Right ventricle myocardium inferior (tissue), 1 donor: ENCODE measurements at places on chromosomes 3 and 15. TPM values are rescaled to one million over a fixed set of nuclear protein-coding genes. Genes with fewer than 3 reads are reported as not detected.

GRCh38 chr15:39828374-39828931 lies 45.8 kb upstream of the FSIP1 start:
- DNase-seq: no peak

- DNase-seq: no peak
Measured at GRCh38 chr15:59304034-59304795, 68.5 kb downstream of the MYO1E start.

DNA sequence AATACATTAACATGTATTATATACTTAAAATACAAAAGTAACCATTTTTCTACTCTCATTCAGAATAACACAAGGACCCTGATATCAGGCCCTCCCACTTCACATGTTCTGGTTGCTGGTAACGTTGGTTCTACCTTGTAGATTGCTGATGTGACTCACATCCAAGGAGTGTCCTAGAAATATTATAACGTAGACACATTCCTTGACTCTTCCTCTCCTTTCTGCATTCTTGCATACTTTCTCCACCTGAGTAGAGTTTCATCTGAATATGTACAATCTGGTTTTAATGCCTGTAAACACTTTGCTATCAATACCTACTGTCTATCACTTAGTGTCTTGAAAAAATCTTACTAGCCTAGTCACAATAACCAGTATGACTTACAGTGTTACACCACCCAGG lies 35.0 kb upstream of the NEDD4 start:
- DNase-seq: no peak

DNA sequence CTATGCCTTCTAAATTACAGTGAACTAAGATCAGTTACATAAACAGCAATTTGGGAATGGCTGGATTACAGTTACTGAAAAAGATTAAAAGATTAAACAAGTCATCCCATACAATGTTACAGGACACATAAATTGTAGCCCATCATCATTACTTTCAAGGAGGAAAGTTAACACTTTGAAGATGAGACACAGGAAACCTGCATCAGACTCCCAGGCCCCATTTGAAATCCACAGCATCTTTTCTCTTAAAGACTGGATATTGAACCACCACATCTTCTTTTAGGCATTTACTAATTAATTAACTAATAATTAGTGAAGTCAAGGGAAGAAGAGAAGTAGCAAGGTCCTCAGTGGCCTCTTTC lies 170.2 kb downstream of the PLCL2 start:
- DNase-seq: no peak

DNA sequence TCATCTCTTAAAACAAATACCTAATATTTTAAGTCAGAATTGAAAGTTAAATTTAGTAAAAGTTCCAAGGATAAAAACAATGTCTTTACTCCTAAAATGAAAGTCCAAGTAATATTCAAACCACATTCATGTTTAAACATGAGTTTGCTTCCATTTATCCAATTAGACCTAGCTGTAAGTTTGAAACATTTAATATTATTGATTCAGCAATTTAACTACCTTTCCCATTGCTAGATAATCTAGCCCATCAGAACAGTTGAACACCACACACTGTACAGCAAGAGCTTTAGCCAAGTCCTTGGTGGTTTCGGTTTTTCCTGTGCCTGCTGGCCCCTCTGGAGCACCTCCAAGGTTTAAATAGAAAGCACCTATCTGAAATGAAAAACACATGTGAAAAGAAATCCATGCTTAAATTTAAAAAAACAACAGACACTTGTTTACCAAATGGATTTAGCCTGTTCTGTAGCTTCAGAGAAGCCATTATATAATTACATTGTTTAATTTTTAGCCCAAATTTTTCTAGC lies 97.8 kb downstream of the DNAH12 start:
- no peak for DNase-seq

DNA sequence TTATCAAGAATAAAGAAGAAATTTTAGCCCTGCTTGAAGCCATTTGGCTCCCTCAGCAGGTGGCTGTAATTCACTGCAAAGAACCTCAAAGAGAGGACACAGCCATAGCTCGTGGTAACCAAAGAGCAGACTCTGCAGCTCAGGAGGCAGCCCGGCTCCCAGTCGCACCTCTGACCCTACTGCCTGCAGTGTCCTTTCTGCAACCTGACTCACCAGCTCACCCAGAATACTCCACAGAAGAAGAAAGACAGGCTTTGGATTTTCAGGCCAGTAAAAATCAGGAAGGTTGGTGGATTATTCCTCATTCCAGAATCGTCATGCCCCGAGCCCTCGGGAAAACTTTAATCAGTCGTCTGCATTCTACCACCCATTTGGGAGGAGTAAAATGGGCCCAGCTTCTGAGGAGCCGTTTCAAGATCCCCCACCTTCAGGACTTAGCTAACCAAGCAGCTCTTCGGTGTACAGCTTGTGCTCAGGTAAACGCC lies 38.6 kb downstream of the ZBTB11 start:
- no peak for DNase-seq

DNA sequence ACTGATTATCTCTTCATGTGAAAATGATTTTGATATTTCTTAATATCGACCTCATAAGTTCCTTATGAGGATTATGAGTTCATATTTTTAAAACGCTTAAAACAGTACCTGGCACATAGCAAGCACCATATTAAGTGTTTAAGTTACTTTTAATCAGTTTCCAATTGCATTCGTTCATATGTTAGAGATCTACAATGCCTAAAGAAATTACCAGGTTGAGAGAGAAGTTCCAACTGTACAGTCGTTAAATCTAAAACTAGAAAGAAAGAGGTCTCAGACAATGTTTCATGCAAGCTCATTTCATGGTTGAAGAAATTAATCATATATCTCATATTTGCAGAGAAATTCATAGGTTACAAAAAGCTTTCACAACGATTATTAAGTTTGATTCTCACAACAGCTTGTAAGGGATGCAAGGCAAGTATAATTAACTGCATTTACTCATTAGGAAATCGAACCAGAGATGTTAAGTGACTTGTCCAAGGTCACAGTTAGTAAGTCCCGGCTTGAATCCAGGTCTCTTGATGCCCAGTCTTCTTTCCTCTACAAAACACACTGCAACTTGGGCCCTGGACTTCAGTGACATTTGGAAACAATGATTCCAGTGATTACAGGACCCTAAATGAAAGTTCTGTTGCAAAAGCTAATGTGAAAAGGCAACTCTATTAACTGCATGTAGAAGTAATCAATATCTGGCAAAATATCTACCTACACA lies 1.3 kb downstream of the MYO5A start:
- DNase-seq: no peak

- DNase-seq: no peak
Measured at GRCh38 chr15:29686079-29686425, 136.2 kb downstream of the TJP1 start.

GRCh38 chr3:122213650-122214049 lies 30.2 kb downstream of the CASR start:
- no peak for DNase-seq

DNA sequence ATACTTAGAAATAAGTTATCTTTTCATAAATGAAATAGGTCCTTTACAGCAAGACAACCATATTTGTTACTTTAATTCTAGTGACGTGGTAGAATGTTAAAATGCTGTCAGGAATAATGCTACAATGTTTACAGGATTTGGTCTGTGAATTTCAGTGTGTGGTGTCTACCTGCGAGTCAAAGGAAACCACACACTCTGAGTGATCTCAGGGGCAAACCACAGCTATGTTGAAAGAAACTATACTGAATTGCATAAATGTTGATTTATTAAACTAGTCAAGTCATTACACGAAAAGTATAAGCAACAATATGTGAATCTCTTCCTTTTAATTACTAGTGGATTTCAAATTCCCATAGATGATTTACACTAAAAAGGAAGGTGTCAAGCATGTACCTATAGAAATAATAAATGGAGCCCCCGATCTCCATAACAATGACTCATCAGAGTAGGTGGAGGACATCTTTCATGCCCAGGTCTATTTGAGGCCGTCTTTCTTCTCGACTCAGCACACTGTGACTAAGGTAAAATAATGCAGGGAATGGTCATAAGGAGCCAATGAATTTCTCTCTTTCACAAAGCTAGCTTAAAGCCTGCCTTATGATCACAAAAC lies 463.0 kb downstream of the ERC2 start:
- no peak for DNase-seq

DNA sequence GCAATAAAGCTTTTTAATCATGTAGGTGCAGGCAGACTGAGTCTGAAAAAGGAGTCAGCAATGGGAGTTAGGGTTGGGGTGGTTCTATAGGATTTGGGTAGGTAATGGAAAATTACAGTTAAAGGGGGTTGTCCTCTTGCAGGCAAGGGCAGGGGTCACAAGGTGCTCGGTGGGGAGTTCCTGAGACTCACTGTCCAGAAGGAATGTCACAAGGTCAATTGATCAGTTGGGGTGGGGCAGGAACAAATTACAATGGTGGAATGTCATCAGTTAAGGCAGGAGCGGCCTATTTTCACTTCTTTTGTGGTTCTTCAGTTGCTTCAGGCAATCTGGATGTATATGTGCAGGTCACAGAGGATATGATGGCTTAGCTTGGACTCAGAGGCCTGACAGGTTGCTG lies 13.9 kb downstream of the CCR5AS start:
- no peak for DNase-seq

DNA sequence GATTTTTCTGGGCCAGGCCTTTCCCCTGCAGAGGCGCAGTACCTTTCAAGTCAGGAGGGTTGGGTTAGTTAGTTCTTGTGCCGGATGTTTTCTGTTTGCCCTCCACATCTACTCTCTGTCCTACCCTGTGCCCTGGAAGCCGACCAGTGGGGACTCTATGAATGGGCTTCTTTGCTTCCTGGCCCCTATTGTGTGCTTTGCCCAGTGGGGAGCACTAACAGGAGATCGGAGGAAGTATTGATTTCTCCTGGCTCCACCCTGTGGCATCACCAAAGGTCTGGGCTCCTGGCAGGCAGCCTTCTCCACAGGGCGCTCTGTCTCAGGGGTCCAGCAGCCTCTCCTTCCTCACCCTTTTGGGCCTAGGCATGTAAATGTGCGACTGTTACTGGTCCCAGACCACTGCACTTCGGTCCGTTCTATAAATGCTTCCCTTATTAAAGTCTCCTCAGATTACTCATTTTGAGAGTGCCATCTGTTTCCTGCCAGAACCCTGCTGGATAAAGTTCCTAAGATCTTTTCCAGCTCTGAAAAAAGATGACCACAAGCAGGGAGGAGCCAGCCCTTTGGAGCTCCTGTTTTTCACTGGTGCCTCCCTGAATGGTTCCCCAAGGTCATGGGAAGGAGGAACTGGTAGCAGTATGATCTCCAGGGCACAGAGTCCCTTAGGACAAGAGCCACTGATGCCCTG lies 44.5 kb downstream of the CTDSPL start:
- no peak for DNase-seq

Gene SLC15A2
- total RNA-seq: 3.9 TPM

Gene AVEN
- 29.0 TPM for total RNA-seq

Gene NPAP1
- not detected for total RNA-seq

Gene LRRC57
- 15.1 TPM for total RNA-seq

Gene ZNF639
- total RNA-seq: 31.2 TPM

Gene ISL2
- not detected for total RNA-seq
